ENCODE measurements at places on chromosomes 11 and 22. TPM values are rescaled to one million over a fixed set of nuclear protein-coding genes. Genes with fewer than 3 reads are reported as not detected.

The RFPL1 gene
- total RNA-seq = not detected

The PIWIL4 gene
- total RNA-seq = 3.2 TPM

The ISX gene
- total RNA-seq = not detected

The PHLDB1 gene
- total RNA-seq = 101 TPM

The C11orf86 gene
- not detected for total RNA-seq
